ENCODE measurements at places on chromosomes 5 and 9.

DNA sequence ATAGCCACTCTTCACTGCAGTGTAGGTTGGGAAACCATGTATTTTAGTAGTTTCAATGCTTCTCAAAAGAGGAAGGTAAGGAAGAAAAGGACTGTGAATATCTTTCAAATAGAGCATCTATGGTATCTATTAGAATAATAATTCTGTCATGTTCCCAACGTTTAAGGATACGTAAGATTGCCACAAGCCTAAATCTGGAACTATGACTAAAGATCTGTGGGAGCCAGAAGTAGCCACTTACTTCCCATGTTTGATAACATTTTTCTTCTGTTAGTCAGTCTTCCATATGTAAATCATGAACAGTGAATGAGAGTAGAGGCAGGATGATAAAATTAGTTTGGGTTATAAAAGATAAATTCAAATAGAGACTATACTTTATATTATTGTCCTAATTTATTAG, 16.3 kb upstream of the MROH2B start:
- no peak for DNase-seq

DNA sequence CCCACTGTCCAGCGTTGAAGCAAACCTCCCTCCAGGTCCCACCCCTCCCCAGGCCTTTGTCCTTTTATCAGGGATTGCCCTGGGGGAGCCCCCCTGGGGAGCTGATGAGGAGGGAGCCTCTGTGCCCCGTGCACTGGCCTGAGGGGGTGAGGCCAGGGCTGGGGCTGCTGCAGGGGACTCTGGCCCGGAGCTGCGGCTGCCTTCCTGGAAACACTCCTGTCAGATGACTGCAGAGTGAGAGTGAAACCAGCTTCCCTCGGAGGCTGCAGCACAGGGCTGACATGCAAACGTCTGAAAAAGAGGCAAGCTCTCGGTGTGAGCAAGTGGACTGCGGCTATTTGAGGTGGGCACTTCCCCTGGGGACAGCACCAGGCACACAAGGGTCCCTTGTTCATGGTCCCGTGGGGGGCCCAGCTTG, 4.6 kb upstream of the TRAF2 start:
- DNase-seq, result peak; percentile 86

- DNase-seq, result no peak
These were observed 351.8 kb upstream of the ADAMTSL1 start for GRCh38 chr9:18122171-18122570.

- no peak for DNase-seq
These were observed 124.4 kb upstream of the NMUR2 start for GRCh38 chr5:152529440-152529839.

GRCh38 chr9:20683351-20684034, 566 bp upstream of the FOCAD start:
- DNase-seq, result peak; percentile 6
